ENCODE measurements at places on chromosomes 7 and 10. TPM values are rescaled to one million over a fixed set of nuclear protein-coding genes. Genes with fewer than 3 reads are reported as not detected.

Gene ADAMTS14
- under 0.01 TPM for total RNA-seq

Gene HECW1
- total RNA-seq = 1.1 TPM

Gene LIPF
- not detected for total RNA-seq

Gene PSD
- 2.0 TPM for total RNA-seq

Gene AFAP1L2
- total RNA-seq = under 0.01 TPM

Gene CTNNA3
- total RNA-seq = 0.83 TPM

DNA sequence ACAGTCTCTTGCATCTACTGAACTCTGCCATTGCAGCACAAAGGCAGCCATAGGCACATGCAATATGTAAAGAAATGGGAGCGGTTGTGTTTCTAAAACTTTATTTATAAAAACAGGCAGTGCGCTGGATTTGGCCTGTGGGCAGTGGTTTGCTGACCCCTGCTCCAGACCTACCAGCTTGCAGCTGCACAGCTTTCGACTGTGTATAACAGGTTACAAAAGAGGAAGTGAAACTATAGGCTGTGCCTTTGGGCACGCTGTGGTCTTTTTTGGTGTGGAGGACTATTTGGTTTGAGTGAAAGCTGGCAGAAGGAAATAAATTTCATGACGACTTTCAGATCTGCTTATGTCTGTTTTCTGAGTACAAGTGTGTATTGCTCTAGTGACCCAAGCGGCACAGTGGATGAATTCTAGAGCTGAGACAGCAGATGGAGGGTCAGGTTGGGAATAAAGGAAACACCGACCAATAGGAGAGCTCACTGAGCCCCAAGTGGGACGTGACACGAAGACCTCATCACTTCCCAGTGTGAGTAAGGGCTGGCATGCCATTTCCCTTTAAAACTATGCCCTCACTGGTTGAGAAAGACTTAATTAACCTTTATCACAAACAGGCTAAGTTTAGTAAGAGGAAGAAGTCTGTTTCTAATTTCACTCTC, 152.7 kb downstream of the ANK3 start:
- no peaks in the 10 kb centered on the region for H3K27me3 ChIP-seq
- no peaks in the 10 kb centered on the region for H3K36me3 ChIP-seq
- H3K4me3 ChIP-seq = no peak overlapping the region
- H3K27ac ChIP-seq = no peak overlapping the region
- DNase-seq = no peak

DNA sequence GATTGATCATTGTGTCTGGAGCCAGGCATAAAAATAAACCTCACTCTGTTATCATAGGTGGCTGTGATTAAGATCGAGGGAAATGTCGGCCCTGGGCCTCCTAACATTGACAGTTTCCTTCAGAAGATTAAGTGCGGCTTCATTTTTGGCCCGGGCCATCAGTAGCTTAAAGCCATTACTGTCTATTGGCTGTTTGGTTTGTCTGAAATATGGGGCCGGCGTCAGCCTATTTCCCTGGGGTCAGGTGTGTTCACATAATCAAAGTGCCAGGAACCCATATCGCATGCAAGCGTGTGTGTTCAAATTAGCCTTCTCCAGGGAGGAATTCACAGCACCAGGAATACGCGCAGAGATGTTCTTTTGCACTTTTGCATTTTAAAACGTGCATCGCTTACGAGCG, 114.7 kb downstream of the CUX1 start:
- no peak overlapping the region for H3K4me3 ChIP-seq
- no peak for DNase-seq
- peaks cover 17% of the 10 kb centered on the region for H3K4me1 ChIP-seq
- no peak overlapping the region for H3K27ac ChIP-seq

DNA sequence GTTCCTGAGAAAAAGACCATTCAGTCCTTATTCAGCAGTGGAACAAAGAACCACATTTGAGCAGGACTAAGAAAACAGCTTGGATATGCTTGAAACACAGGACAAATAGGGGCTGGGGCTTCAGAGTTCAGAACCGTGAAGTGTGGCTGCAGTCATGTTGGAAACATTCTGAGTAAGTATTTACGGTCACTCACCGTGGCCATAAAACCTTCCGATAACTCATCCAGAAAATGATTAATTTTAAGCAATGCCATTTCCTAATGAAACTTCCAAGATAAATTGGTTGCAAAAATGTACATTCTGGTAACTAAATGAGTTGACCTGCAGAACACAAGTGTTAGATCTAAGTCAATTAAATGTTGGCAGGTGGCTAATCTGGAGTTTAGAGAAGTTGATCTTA, 279.2 kb downstream of the CXCL12 start:
- DNase-seq = no peak
- H3K4me1 ChIP-seq = no peaks in the 10 kb centered on the region
- no peak overlapping the region for H3K27ac ChIP-seq
- no peak overlapping the region for H3K4me3 ChIP-seq
- no peaks in the 10 kb centered on the region for H3K36me3 ChIP-seq
- H3K27me3 ChIP-seq = no peaks in the 10 kb centered on the region

DNA sequence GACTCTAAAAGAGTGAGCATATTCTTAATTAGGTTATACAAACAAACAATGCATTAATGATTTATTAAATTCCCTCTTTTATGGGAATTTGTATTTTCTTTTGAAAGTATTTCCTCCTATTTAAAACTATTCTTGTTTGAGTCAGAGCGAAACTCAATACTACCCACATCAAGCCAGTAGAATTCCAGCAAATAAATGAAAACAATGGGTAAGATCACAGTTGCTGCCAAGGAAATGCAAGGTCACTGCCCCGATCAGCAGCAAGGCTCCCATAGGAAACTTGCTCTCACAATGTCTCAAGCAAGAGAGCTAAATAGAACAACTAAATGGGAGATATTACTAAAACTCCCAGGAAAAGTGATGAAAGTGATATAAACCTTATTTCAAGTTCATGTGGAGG, 206.3 kb downstream of the THSD7A start:
- H3K27me3 ChIP-seq = no peaks in the 10 kb centered on the region
- no peaks in the 10 kb centered on the region for H3K36me3 ChIP-seq
- H3K4me1 ChIP-seq = no peaks in the 10 kb centered on the region
- no peak overlapping the region for H3K27ac ChIP-seq
- no peak for DNase-seq

GRCh38 chr7:72058579-72058978, 353.6 kb downstream of the CALN1 start:
- DNase-seq = no peak
- H3K36me3 ChIP-seq = no peaks in the 10 kb centered on the region
- H3K4me3 ChIP-seq = no peak overlapping the region
- no peaks in the 10 kb centered on the region for H3K27me3 ChIP-seq
- no peaks in the 10 kb centered on the region for H3K4me1 ChIP-seq

DNA sequence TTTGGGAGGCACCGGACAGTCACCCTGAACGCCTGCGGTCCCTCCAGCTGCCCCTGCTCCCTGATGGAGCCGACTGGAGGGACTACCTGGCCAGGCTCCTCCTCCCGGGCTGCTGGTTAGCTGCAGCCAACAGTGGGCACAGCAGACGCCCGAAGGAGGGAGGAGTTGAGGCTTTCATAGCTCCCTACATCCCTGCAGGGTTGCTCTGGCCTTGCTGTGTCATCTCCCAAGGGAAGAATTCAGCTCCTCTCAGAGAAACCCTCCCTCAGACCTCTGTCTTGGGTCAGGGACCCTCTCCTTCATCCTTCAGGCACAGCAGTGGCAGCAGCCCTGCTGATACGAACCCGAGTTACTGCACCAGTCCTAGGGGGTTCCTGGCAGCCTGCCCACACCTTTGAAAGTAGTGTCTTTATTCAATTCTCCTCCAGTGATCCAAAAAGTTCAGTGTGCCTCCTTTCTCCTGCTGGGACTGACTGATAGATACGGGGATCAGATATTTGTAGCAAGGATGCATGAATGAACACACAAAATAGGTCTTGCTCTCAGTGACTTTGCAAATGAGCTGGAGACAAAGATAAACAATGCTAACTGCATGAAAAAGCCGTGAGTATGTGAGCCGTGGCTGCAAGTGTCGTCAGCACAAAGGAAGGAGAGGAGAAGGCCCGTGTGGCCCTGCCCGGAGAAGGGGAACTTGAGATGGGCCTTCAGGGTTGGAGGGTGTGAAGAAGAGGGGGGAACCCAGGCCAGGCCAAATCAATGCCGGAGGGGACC, 136.6 kb downstream of the PRKAG2 start:
- DNase-seq = peak; percentile 48
- no peak overlapping the region for H3K4me3 ChIP-seq
- H3K36me3 ChIP-seq = no peaks in the 10 kb centered on the region
- no peaks in the 10 kb centered on the region for H3K27me3 ChIP-seq
- no peak overlapping the region for H3K27ac ChIP-seq

- peaks cover 19% of the 10 kb centered on the region for H3K4me1 ChIP-seq
- no peaks in the 10 kb centered on the region for H3K36me3 ChIP-seq
- H3K27ac ChIP-seq = peak overlapping the region; percentile 63
- peak; percentile 36 for DNase-seq
- no peak overlapping the region for H3K4me3 ChIP-seq
- H3K27me3 ChIP-seq = no peaks in the 10 kb centered on the region
Measured at GRCh38 chr7:105493196-105493922, 28.7 kb downstream of the PUS7 start.

DNA sequence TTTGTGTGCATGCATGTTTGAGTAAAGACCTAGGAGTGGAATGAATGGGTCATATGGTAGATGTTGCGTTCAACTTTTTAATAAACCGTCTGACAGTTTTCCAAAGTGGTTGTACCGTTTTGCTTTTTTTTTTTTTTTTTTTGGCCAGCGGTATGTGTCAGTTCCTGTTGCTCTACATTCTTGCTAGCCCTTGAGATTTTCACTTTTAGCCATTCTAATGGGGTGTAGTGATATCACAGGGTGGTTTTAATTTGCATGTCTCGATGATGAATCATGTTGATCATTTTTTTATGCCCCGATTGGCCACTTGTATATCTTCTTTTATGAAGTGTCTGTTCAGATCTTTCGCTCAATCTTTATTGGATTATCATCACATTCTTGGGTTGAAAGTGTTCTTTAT, 320.7 kb downstream of the CAMK1D start:
- no peak overlapping the region for H3K4me3 ChIP-seq
- peaks cover 5% of the 10 kb centered on the region for H3K36me3 ChIP-seq
- H3K27me3 ChIP-seq = no peaks in the 10 kb centered on the region
- DNase-seq = no peak

DNA sequence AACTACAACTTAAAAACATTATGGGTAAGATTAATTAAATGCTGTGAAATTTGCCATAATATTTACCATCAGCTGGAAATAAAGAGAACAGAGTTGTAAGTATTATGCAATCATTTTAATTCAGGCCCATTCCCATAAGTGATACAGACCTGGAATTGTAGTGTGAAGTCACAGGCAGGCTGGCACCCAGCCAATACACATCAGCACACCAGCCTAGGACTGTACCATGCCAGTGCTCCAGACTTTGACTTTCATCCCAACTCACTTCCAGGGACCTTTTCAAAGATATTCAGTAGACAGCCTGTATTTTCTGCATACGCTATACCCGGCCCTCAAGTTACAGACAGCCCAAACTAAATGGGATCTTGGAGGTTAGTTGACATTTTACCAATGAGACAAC, 143.3 kb downstream of the TES start:
- no peak overlapping the region for H3K4me3 ChIP-seq
- H3K27me3 ChIP-seq = no peaks in the 10 kb centered on the region
- no peaks in the 10 kb centered on the region for H3K36me3 ChIP-seq
- peaks cover 24% of the 10 kb centered on the region for H3K4me1 ChIP-seq
- no peak for DNase-seq
- H3K27ac ChIP-seq = peak overlapping the region; percentile 87

GRCh38 chr10:101397140-101397539, 43.2 kb downstream of the BTRC start:
- peak; percentile 76 for DNase-seq
- H3K27ac ChIP-seq = no peak overlapping the region
- H3K27me3 ChIP-seq = no peaks in the 10 kb centered on the region
- no peaks in the 10 kb centered on the region for H3K36me3 ChIP-seq
- H3K4me1 ChIP-seq = no peaks in the 10 kb centered on the region
- no peak overlapping the region for H3K4me3 ChIP-seq

- H3K27ac ChIP-seq = peak overlapping the region; percentile 79
- DNase-seq = peak; percentile 99
- H3K4me3 ChIP-seq = no peak overlapping the region
- H3K27me3 ChIP-seq = peaks cover 7% of the 10 kb centered on the region
- H3K36me3 ChIP-seq = no peaks in the 10 kb centered on the region
Measured at GRCh38 chr7:3267966-3268690, 32.9 kb upstream of the SDK1 start.

GRCh38 chr10:75718991-75719390, 287.6 kb downstream of the LRMDA start:
- H3K27me3 ChIP-seq = no peaks in the 10 kb centered on the region
- no peak overlapping the region for H3K4me3 ChIP-seq
- H3K27ac ChIP-seq = no peak overlapping the region
- H3K4me1 ChIP-seq = no peaks in the 10 kb centered on the region

- H3K27ac ChIP-seq = no peak overlapping the region
- H3K36me3 ChIP-seq = peaks cover 19% of the 10 kb centered on the region
- H3K4me3 ChIP-seq = no peak overlapping the region
- no peaks in the 10 kb centered on the region for H3K27me3 ChIP-seq
- peak; percentile 96 for DNase-seq
Measured at GRCh38 chr10:69403519-69403918, 13.2 kb downstream of the TACR2 start.

- H3K36me3 ChIP-seq = no peaks in the 10 kb centered on the region
- H3K27me3 ChIP-seq = no peaks in the 10 kb centered on the region
Measured at GRCh38 chr7:47796347-47796746, 151.9 kb downstream of the PKD1L1 start.

- no peaks in the 10 kb centered on the region for H3K4me1 ChIP-seq
- DNase-seq = no peak
- H3K27me3 ChIP-seq = peaks cover 33% of the 10 kb centered on the region
- H3K4me3 ChIP-seq = no peak overlapping the region
Measured at GRCh38 chr7:1752771-1753563, 82.9 kb downstream of the ELFN1 start.

DNA sequence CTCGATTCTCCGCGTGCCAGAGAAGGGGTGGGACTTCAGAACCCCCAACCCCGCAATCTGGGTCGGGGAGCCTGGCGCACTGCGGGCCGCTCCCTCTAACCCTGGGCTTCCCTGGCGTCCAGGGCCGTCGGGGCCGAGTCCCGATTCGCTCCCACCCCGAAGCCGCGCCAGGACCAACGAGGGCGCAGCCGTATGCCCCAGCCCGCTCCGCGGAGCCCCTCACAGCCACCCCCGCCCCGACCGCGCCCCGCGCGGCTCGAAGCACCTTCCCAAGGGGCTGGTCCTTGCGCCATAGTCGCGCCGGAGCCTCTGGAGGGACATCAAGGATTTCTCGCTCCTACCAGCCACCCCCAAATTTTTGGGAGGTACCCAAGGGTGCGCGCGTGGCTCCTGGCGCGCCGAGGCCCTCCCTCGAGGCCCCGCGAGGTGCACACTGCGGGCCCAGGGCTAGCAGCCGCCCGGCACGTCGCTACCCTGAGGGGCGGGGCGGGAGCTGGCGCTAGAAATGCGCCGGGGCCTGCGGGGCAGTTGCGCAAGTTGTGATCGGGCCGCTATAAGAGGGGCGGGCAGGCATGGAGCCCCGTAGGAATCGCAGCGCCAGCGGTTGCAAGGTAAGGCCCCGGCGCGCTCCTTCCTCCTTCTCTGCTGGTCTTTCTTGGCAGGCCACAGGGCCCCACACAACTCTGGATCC, at the start of gene LEP:
Gene LEP (plus strand): TSS at position 583 of the 691 bp plus-strand sequence. CDS start 10,741 bp downstream, outside the sequence.
- no peak for DNase-seq
- H3K4me1 ChIP-seq = no peaks in the 10 kb centered on the region
- no peaks in the 10 kb centered on the region for H3K36me3 ChIP-seq

GRCh38 chr10:86079088-86079487, 287.5 kb downstream of the GRID1 start:
- no peak overlapping the region for H3K27ac ChIP-seq
- no peaks in the 10 kb centered on the region for H3K27me3 ChIP-seq
- no peak for DNase-seq
- H3K36me3 ChIP-seq = no peaks in the 10 kb centered on the region
- H3K4me3 ChIP-seq = no peak overlapping the region

GRCh38 chr7:98467570-98468312, 66.9 kb upstream of the BAIAP2L1 start:
- no peaks in the 10 kb centered on the region for H3K36me3 ChIP-seq
- no peak for DNase-seq
- H3K4me1 ChIP-seq = no peaks in the 10 kb centered on the region
- H3K27me3 ChIP-seq = peaks cover 2% of the 10 kb centered on the region
- no peak overlapping the region for H3K27ac ChIP-seq
